ENCODE measurements at places on chromosomes 16 and 17.

- no peak for DNase-seq
Measured at GRCh38 chr17:33858121-33858520, 397.0 kb upstream of the CCL2 start.

- DNase-seq: no peak
Measured at GRCh38 chr17:13953841-13954240, 115.5 kb upstream of the COX10 start.

- no peak for DNase-seq
Measured at GRCh38 chr17:9549215-9549614, 26.4 kb downstream of the STX8 start.

- no peak for DNase-seq
Measured at GRCh38 chr17:81723651-81724209, 11.6 kb downstream of the SLC25A10 start.

GRCh38 chr17:3222505-3222904 is 15.0 kb downstream of the OR1A1 start:
- no peak for DNase-seq

- no peak for DNase-seq
Measured at GRCh38 chr16:12341966-12342365, 365.4 kb downstream of the SNX29 start.

GRCh38 chr17:41452281-41452680 is 11.5 kb upstream of the KRT38 start:
- no peak for DNase-seq

DNA sequence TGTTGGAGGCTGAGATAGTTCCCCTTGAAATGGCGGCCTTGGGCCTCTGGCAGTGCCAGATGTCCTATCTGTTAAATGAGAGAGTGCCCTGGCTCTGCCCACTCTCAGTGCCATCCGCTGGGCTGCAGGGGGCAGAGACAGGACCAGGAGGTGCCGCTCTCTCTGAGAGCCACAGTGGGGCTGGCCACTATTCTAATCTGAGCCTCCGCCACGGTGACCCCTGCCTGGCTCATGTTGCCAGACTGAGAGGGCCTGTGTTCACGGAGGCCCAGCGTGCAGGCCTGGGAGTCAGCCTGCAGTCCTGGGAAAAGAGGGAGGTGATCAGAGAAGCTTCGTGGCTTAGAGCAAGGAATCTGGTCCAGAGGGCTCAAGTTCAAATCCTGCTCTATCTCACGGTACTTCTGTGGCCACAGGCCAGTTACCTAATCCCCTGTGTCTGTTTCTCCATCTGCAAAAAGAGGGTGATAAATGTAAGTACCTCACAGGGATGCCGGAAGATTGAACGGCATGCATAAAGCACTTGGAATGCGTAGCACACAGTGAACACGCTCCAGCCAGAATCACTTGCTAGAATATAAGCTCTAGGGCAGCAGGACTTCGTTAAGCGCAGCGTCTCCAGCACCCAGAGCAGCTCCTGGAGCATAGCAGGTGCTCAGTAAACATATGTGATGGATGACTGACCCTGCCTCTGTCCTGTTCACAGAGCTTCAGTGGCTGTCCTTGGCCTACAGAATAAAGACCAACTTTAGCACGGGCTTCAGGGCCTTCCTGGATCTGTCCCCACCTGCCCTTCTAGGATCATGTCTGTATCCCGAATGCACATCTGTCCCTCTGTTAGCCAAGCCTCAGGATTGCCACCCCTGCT is 6.3 kb downstream of the ATP2A3 start:
- no peak for DNase-seq

DNA sequence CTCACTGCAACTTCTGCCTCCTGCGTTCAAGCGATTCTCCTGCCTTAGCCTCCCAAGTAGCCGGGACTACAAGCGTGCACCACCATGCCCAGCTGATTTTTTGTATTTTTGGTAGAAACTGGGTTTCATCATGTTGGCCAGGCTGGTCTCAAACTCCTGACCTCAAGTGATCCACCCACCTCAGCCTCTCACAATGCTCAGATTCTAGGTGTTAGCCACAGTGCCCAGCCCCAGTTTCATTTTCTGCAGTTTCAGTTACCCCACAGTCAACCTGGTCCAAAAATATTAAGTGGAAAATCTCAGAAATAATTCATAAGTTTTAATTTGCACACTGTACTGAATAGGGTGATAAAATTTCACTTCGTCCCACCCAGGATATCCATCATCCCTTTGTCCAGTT is 28.7 kb downstream of the KNOP1 start:
- DNase-seq: no peak

- no peak for DNase-seq
Measured at GRCh38 chr16:64238571-64238970, 883.3 kb downstream of the CDH11 start.

GRCh38 chr16:12084436-12084835 is 107.9 kb downstream of the SNX29 start:
- no peak for DNase-seq

DNA sequence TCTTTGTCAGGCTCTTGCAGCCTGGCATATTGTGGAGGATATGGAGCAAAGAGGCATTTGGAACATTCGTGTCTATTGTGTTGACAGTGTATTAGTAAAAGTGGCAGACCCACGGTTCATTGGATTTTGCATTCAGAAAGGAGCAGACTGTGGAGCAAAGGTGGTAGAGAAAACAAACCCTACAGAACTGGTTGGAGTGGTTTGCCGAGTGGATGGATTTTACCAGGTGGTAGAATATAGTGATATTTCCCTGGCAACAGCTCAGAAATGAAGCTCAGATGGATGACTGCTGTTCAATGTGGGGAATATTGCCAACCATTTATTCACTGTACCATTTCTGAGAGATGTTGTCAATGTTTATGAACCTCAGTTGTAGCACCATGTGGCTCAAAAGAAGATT is 44.5 kb downstream of the EFCAB13 start:
- DNase-seq: peak; percentile 18

DNA sequence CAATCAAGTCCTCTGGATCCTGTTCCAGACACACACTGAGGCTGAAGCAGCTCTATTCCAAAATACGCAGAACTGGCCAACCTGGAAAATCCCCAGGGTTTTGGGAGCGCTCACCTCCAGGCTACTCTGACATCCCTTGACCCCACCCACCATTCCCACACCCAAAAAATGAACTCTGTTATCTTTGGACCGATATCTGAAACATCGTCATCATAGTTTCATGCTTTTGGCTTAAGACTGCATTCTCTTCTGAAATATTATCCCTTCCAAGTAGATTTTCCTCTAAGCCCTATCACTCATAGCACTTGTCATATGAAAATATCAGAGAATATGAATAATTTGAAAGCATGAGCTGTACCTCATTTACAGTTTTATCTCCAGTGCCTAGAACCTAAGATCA is 34.7 kb downstream of the VAT1L start:
- no peak for DNase-seq

- no peak for DNase-seq
Measured at GRCh38 chr17:17752821-17753321, 71.6 kb downstream of the RAI1 start.

- DNase-seq: no peak
Measured at GRCh38 chr16:21026846-21027245, 123.8 kb downstream of the DNAH3 start.

DNA sequence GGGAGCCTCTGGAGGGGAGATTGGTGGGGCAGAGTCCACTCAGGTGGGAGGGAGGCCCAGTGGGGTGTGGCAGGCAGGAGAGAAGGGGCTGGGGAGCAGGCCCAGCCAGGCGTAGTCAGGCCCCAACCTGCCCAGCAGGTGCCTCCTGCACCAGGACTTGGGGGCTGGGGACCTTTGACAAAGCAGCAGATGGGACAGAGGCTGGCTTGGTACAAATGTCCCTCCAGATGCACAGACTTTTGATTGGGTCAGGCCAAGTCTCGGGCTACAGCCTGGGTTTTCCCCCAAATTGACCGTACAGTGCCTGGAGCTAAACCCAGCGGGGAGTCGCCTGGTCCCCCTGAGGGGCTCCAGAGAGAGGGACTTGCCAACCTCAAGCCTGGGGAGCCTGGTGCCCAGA is 411 bp downstream of the GGT6 start:
- no peak for DNase-seq

DNA sequence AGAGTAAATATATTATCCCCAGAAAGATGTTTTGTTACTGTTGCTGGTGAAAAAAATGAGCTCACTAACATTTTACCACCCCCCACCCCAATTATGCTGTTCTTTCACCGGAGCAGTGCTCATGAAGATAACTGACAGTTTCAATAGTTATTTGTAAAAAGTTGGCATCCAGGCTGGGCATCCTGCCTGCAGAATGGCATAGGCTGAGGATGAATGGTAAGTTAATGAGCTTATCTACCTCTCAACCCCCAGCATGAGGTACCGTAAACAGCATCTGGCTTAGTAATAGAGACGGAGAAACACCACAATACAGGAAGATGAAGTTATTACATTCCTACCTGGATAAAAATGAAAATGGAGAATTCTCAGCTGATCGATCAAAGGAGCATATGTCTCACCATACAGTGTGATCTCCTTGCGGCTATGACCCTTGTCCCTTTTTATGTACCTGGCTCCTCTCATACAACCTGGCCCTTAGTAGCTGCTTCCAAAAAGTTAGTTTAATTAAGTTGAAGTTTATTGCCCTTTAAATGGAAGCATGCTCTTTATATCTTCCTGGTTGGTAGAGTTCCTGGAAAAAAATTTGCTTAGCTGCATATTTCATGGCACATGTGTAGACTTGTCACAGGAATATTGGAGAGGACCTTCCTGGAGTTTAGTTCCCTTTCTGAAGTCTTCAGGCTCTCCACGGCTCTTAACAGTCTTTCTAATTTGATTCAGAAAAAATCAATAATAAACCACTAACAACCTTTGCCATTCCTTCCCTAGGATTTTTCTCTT is 61.2 kb upstream of the MPHOSPH6 start:
- DNase-seq: no peak

GRCh38 chr17:66934040-66934439 is 30.5 kb upstream of the CACNG4 start:
- no peak for DNase-seq

DNA sequence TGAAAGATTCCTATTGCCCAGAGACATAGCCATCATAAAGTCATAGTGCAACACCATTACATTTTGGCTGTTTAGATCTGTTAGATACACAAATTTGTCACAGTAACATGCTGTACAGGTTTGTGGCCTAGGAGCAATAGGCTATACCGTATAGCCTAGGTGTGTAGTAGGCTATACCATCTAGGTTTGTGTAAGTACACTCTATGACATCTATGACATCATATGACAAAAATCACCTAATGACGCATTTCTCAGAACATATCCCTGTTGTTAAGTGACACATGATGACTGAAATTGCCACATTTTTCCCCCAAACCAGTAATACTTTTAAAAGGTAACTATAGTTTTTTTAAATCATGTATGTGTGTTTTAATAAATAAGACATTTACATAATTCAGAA is 43.3 kb downstream of the NLK start:
- DNase-seq: no peak

GRCh38 chr16:83994087-83994486 is 26.0 kb downstream of the NECAB2 start:
- no peak for DNase-seq

DNA sequence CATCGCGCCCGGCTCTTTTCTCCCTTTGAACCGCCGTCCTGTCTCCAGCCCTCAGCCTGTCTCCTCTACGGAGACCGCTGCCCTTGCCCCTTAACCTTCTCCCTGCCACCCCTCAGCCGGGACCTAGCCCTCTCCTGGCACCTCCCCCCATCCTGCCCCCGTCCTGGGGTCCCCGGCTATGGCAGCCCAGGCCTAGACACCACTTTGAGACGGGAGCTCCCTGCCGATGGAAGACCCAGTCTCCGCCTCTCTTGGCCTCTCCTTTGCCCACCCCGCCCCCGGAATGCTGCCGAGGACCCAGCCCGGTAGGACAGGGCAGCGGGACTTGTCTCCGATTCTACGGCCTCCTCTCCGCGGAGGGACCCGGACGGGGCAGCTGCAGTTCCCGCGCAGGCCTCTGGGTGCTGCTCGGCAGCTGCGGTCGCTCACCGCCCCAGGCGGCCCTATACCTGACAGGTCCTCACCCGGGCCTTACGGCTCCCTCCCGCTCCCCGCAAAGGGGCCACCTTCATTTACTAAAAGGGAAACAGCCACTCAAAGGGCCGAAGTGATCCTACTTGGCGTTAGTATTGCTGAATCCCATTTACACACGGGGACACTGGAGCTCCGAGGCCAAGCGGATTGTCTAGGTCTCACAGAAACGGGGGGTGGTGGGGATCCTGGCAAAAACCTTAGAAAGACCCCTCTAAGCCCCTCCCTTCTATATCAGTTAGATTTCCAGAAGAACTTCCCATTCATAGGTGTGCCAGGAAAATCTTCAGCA is 32.6 kb upstream of the TAC4 start:
- DNase-seq: peak; percentile 76

- no peak for DNase-seq
Measured at GRCh38 chr16:30163538-30163937, 19.9 kb upstream of the CORO1A start.

DNA sequence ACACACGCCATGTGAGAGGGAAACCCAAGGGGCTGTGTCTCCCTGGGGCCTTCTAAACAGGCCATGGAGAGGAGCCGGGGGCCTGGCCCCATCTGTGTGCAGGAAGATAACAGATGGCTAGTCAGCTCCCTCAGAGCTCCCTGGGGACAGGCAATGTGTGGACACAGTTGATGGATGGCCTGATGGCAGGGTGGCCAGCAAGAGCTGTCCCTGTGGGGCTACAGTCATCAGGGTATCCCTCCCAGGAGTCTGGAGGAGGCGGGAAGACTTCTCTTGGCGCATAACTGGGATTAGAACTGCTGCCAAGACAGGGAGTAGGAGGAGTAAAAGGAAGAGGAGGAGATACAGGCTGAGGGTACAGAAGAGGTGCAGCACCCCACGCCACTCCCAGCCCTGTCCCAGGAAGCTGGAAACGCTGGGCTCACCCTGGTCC is 17.3 kb downstream of the MYO18A start:
- peak; percentile 78 for DNase-seq

All from lung (tissue), 17 donors.